A549 treated with CORT108297 at 1 μM for 4 hours (cell line): ENCODE measurements at places on chromosomes 1 and 21. TPM values are rescaled to one million over a fixed set of nuclear protein-coding genes. Genes with fewer than 3 reads are reported as not detected.

The S100B gene
- not detected in 5 replicates for total RNA-seq

The FCRL6 gene
- total RNA-seq: not detected in 5 replicates

The RIPPLY3 gene
- total RNA-seq: 0.48 to 0.63 TPM (median 0.57 TPM) in 5 replicates

The FMO3 gene
- total RNA-seq: not detected in 5 replicates

The RGS5 gene
- total RNA-seq: 0.49 to 1.2 TPM (median 0.66 TPM) in 5 replicates

The VAV3 gene
- total RNA-seq: 1.0 to 2.1 TPM (median 1.4 TPM) in 5 replicates

The C1orf94 gene
- total RNA-seq: not detected in 5 replicates

The KRTAP21-2 gene
- total RNA-seq: not detected in 5 replicates

The TMEM82 gene
- not detected in 5 replicates for total RNA-seq

The AKR7A3 gene
- 0.09 to 0.21 TPM (median 0.14 TPM) in 5 replicates for total RNA-seq

The BCL2L15 gene
- 0.44 to 1.2 TPM (median 0.58 TPM) in 5 replicates for total RNA-seq

The ERICH3 gene
- total RNA-seq: not detected in 5 replicates

The SNAPIN gene
- 54.1 to 63.4 TPM (median 57.4 TPM) in 5 replicates for total RNA-seq

The GABRD gene
- 0.16 to 0.77 TPM (median 0.60 TPM) in 5 replicates for total RNA-seq

The C1orf210 gene
- not detected in 5 replicates for total RNA-seq

The LAMB3 gene
- total RNA-seq: 20.5 to 25.5 TPM (median 22.0 TPM) in 5 replicates

The NPHS2 gene
- total RNA-seq: not detected in 5 replicates

The CFHR2 gene
- not detected in 5 replicates for total RNA-seq

The CSF3R gene
- total RNA-seq: not detected in 5 replicates

The TNNI3K gene
- not detected in 5 replicates for total RNA-seq

The VAMP4 gene
- 4.3 to 5.1 TPM (median 5.0 TPM) in 5 replicates for total RNA-seq

The ACOT11 gene
- 1.8 to 2.7 TPM (median 2.3 TPM) in 5 replicates for total RNA-seq

The TNFRSF1B gene
- 0.21 to 0.47 TPM (median 0.35 TPM) in 5 replicates for total RNA-seq
